ENCODE measurements at places on chromosomes 2 and 18. TPM values are rescaled to one million over a fixed set of nuclear protein-coding genes. Genes with fewer than 3 reads are reported as not detected.

Gene CPO
- not detected for total RNA-seq

DNA sequence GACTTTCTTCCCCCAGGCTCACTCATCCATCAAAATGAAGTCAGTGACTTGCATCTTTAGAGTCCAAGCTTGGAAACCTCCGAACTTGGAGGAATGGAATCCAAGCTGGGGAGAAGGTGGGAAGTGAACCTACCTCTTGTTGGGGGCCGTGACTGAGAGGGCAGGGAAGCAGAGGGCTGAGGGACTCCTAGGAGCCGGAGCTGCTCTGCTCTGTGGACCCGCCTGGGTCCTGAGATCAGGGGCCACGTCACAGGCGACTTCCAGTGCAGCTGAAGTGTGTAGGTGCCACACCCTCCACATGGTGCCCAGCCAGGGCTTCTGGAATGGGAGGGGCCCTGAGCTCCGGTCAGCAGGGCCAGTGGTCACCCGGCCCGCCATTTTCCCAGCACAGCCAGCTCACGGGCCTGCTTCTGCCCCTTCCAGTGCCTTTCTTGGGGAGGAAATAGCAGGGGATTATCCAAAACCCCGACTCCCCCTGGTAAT lies 63.4 kb upstream of the OTOS start:
- no peak for DNase-seq

DNA sequence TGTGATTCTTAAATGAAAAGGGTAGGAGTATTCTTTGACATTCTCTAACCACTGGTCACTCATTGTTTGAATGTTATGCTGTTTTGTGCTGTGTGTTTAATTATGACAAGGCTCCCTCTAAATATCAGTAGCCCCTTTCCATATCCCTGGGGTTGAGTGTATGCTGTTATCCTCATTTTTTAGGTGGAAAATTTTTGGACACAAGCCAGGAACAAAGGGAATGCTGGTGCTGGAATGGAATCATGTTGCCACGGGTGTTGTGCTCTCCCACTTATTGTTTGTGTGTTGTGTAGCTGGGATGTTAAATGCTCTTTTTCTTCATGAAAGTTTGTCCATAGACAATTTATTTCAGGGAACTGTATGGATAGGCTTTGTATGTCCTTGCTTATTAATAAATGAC lies 43.3 kb downstream of the ZNF532 start:
- DNase-seq: no peak

GRCh38 chr2:118449401-118449800 lies 361.1 kb downstream of the INSIG2 start:
- DNase-seq: no peak

DNA sequence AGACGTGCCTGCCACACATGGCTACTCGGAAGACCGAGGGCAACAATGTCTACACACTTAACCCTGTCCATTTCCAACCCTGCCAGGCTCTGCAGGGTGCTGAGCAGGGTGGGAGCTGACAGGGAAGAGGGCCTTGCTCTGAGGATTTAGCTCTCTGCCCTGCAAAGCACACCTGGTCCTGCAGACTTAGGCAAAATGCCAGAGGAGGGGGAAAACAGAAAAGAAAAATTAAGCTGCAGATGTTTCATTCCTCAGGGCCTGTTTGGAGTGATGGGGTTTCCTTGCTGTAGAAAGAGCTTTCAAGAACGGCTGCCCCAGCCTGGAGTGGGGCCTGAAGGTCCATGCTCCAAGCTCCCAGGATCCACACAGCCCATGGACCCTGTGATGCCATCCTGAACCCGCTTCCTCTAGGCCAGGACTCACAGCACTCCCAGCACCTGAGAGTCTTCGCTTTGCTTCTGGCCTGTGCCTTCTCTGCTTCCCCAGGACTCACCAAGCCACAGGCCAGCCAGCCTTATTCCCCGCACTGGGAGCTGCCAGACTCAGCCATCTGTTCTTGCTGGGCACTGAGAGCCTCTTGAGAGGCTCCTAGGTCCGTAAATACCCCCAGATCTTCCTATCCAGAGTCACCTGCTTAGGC lies 9.1 kb upstream of the TEX51 start:
- peak; percentile 40 for DNase-seq

DNA sequence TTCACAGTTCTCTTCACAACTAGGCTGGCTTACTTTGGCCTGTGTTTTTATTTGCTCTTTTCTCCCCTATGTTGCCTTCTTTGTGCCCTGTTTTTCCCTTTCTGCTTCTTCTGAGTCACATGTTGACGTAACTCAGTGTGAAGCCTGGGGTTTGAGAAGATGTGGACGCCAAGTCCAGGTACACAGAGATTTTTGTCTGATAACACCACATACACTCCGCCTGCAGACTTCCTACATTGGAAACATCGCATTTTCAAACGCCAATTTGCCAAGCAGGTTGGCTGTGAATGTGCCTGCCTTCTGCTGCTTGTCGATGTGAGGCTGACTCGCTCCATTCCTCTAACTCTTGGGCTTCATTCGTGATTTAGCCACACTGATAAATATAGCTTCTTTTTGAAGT lies 62.6 kb upstream of the FN1 start:
- DNase-seq: no peak
